ENCODE measurements at places on chromosomes 1 and 21. TPM values are rescaled to one million over a fixed set of nuclear protein-coding genes. Genes with fewer than 3 reads are reported as not detected.

DNA sequence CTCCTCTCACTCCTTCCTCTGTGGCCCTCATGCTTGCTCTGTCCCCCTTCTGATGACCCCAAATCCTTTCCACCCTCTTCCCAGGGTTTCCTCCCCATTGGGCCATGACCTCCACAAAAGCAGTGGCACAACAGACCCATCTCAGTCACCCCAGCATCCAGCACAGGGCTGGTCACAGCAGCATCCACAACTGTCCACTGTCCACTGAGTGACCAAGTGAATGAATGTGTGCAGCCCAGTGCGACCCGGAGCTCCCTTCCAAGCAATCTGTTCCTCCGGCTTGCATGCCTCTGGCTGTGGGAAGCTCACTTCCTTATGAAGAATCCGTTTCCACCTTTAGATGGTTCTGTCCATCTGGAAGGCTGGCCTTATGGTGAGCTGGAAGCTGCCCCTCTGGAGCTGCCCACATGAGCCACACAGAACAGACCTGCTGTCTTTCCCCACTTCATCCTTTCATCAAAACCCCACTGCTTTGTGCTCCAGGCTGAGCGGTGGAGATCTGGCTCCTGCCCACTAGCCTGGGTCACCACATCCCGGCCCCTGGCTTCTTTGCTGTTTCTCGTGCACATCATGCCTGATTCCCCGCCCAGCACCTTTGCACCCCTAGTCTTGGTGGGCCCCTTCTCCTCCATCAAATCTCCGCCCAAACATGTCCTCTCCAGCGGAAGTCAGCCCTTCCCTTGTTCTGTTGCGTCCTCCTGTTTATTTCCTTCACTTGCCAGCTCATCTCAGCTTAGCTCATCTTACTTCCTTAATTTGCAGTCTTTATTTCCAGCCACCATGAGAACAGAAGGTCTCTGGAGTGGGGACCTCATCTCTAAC lies 56.4 kb downstream of the EDN2 start:
- no peak overlapping the region for H3K27ac ChIP-seq
- DNase-seq = no peak
- H3K4me3 ChIP-seq = no peak overlapping the region
- peaks cover 4% of the 10 kb centered on the region for H3K27me3 ChIP-seq
- H3K36me3 ChIP-seq = no peaks in the 10 kb centered on the region
- no peaks in the 10 kb centered on the region for H3K4me1 ChIP-seq

DNA sequence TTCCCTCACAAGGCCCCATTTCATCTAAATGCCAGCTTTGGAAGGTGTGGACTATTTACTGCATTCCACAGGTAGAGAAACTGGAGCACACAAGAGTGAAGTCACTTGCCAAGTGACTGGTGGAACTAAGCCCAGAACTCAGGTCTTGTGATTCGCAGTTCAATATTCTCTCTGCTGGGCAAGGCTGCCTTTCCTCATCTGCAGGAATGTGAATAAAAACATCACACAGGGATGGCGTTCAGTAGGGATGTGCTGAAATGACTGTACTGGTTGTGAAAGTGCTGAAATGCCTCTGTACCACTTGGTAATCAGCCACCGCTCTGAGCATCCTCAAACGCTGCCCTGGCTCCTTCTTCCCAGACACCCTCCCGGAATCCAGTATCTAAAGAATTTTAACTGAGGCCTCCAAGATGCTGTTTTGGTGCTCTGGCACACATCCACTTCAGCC lies 145.6 kb downstream of the HIVEP3 start:
- H3K4me1 ChIP-seq = no peaks in the 10 kb centered on the region
- H3K27ac ChIP-seq = no peak overlapping the region
- no peaks in the 10 kb centered on the region for H3K36me3 ChIP-seq
- no peak for DNase-seq
- no peaks in the 10 kb centered on the region for H3K27me3 ChIP-seq

GRCh38 chr1:69982992-69983391 lies 222.4 kb downstream of the LRRC40 start:
- H3K4me1 ChIP-seq = no peaks in the 10 kb centered on the region
- no peak overlapping the region for H3K4me3 ChIP-seq
- no peaks in the 10 kb centered on the region for H3K27me3 ChIP-seq
- no peak for DNase-seq
- no peak overlapping the region for H3K27ac ChIP-seq

DNA sequence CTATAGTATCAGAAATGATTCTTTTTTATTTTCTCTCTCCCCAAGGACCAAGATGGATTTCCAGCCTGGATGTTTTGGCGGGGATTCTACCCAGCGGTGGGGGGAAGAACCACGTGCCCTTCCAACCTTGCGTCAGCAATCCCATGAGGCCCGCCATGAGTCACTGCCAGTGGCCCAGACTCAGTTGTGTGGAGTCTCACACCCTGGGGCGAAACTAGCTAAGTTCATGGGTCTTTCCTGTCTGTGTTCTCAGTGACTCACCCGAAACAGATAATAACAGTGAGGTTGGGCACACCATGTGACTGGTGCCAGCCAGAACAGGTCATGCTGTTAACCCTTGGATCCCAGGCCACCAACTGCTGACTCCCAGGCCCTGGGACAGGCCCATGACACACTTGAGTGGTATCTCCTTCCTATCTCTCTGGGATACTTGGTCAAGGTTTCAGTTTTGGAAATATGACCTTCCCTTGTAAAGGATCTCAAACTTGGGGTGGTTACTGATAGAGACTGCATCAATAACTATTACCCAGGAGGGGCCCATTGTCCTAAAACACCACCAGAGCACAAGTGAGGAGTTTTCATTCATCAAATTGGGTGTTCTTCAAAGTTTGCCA lies 98.0 kb upstream of the DUSP10 start:
- DNase-seq = peak; percentile 77
- H3K27ac ChIP-seq = peak overlapping the region; percentile 71
- peaks cover 44% of the 10 kb centered on the region for H3K4me1 ChIP-seq
- H3K4me3 ChIP-seq = no peak overlapping the region
- no peaks in the 10 kb centered on the region for H3K36me3 ChIP-seq

GRCh38 chr1:110509655-110510054 lies 9.3 kb downstream of the KCNA10 start:
- H3K27ac ChIP-seq = no peak overlapping the region
- no peaks in the 10 kb centered on the region for H3K4me1 ChIP-seq
- H3K27me3 ChIP-seq = peaks cover 10% of the 10 kb centered on the region
- H3K36me3 ChIP-seq = no peaks in the 10 kb centered on the region
- no peak for DNase-seq

GRCh38 chr1:47818682-47819573 lies 178.3 kb downstream of the TRABD2B start:
- H3K27ac ChIP-seq = no peak overlapping the region
- H3K4me1 ChIP-seq = no peaks in the 10 kb centered on the region

- H3K4me3 ChIP-seq = no peak overlapping the region
- H3K27ac ChIP-seq = no peak overlapping the region
- H3K27me3 ChIP-seq = peaks cover 2% of the 10 kb centered on the region
- H3K36me3 ChIP-seq = no peaks in the 10 kb centered on the region
- H3K4me1 ChIP-seq = no peaks in the 10 kb centered on the region
- no peak for DNase-seq
These were observed 30.0 kb downstream of the ADAMTS1 start for GRCh38 chr21:26815197-26815596.

DNA sequence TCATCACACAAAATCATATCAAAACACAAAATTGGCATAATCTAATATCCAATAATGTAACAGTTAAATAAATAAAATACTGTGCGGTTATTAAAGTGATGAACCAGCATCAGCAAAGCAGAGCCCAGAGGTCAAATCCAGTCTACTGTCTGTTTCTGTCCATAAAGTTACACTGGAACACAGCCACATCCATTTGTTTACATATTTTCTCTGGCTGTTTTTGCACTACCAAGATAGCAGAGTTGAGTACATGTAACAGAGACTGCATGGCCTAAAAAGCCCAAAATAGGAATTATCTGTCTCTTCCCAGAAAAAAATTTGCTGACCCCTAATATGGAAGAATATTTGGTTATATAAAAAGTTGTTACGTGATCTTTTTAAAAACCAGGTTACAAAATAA lies 242.2 kb upstream of the DMRTA2 start:
- no peaks in the 10 kb centered on the region for H3K4me1 ChIP-seq
- no peak overlapping the region for H3K27ac ChIP-seq
- H3K36me3 ChIP-seq = no peaks in the 10 kb centered on the region
- H3K27me3 ChIP-seq = no peaks in the 10 kb centered on the region

DNA sequence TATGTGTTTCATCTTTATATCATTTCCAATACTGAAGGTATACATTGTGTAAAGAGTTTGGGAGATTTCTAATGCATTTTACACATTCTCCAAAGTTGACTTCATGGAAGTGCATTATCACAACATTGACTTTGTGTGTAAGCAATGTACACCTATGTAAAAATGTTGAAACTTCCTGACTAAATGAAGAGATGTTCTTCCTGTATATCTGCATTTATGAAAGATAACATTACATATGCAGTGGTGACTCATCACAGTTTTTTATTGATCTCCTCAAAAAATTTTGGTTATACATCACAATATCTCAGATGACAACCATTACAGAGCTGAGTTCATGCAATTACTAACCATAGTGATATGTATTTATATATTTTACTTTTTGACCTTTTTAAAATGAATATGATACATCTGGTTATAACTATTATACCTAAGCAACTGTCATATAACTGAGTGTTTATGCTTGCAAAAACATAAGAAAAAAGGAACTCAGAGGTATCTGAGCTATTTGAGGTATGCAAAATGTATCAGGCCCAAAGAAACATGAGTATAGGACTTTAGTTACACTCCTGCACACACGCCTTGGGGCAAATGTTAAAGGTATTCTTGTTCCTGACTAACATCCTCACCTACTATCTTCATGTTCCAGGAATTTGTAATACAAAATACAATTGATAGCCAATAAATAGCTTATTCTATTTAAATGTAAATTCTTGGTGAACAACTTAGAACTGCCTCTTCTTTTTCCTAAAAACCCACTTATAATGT lies 88.2 kb upstream of the OLFM3 start:
- H3K4me1 ChIP-seq = no peaks in the 10 kb centered on the region
- no peak overlapping the region for H3K27ac ChIP-seq
- DNase-seq = no peak
- H3K27me3 ChIP-seq = no peaks in the 10 kb centered on the region

DNA sequence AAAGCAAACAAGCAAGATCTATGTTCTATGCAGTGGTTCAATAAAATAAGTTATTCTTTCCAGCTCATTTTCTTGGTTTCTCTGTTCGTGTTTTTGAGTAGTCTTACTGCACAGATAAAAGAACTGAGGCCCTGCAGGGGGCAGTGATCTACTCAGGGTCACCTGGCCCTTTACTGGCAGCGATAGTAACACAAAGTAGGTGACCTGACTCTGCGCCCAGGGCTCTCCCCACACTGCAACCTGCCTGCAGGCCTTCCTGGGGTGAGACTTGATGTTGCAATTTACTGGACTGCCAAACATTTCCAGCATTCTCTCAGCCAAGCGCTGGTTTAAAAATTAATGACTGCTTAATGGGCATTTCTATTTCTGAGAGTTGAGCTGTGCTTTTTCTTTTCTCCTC lies 110.3 kb downstream of the HUNK start:
- H3K4me1 ChIP-seq = no peaks in the 10 kb centered on the region
- DNase-seq = no peak
- H3K27me3 ChIP-seq = no peaks in the 10 kb centered on the region
- H3K4me3 ChIP-seq = no peak overlapping the region

The PTPN22 gene
- 81.1 TPM for total RNA-seq

The ANKRD45 gene
- not detected for total RNA-seq

The HSD3B1 gene
- total RNA-seq = not detected

The NUP210L gene
- total RNA-seq = 0.08 TPM

The REG4 gene
- not detected for total RNA-seq

The RNF220 gene
- 70.7 TPM for total RNA-seq
